CD4-positive, alpha-beta T cell treated with Interleukin-6 at 100 ng/mL for 8 hours (primary cell): ENCODE measurements at places on chromosomes 3 and 15.

GRCh38 chr3:72275331-72275751 is 490.4 kb upstream of the PROK2 start:
- DNase-seq, result no peak

DNA sequence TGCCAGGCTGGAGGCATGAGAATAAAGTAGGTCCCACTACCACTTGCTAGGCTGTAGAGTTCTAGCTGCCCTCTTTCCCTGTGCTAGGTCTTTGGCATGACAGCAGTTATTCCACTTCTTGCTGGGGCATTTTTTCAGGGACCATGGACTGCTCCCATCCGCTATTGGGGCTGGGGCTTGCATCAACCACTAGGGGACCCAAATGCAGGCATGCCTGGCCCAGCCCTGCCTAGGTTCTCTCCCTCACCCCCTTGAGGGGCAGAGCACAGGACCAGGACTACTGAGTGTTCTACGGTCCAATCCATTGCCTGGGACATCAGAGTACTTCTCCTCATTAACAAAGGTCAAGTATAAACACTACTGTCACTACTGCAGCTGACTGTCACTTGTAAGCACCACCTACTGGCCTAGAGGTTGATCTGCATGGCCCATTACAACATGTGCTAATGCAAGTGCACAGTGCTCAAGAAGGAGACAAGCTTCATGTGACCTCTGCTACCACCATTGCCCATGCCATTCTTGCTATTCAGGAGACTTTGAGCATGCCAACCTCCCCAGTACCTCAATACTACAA is 270.5 kb downstream of the MBNL1 start:
- DNase-seq, result no peak

DNA sequence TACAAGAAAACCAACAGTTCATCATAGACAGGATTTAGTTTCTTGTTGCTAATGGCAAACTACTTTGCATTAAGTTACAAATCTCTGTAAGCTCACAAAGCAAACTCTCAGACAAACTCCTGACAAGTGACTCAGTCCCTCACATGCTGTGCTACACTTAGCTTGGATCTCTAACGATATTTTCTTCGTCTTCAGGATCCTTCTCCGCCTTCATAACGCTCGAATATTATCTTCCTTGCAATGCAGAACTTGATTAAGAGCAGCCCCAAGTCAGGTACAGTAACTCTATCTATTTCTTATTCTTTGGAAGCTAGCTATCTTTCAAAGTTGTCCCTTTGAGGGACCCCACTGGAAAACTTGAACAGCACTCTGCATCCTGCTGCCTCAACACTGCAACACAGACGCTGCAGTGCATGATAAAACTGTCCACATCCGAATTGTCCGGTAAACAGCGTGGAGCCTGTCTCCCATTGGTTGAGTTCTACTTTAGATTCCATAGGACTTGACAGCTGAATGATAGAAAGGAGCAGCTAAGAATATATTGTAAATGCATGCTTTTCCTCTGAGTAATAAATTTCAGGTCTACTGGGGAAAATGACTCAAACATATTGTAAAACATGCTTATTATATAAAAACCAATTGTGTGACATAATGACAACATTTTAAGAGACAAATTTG is 61.3 kb downstream of the UACA start:
- no peak for DNase-seq

DNA sequence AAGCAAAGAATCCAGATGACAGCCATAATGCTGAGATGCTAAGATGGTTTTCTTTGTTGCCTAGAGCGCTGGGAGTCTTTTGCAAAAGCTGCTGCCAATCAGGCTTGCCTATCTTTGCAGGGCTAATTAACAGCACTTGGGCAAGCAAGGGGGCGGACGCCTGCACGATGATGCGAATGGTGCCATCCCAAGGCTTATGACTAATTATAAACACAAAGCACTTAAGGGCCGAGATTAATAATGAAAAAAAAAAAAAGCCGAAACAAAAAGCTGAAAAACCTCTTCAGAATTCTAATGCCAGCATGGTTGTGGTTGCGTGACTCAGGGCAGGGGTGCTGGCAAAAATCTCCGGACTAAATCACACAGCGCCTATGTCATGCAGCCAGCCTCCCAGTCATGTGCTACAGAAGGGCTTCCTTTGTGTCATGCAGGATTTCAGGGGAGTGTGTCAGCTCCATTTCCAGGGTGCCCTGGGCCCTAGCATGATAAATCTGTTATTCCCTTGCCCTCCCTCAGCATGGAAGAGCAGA is 185.0 kb upstream of the ANKRD28 start:
- DNase-seq, result no peak

- no peak for DNase-seq
Observed at GRCh38 chr3:10883478-10884234, 67.6 kb downstream of the SLC6A11 start.
